ENCODE measurements at places on chromosomes 3 and 15.
A peak's percentile ranks its signal among the peaks of the same experiment; 100 is the strongest.

- no peak for DNase-seq
Observed at GRCh38 chr3:111292117-111292516, 220.5 kb downstream of the NECTIN3 start.

DNA sequence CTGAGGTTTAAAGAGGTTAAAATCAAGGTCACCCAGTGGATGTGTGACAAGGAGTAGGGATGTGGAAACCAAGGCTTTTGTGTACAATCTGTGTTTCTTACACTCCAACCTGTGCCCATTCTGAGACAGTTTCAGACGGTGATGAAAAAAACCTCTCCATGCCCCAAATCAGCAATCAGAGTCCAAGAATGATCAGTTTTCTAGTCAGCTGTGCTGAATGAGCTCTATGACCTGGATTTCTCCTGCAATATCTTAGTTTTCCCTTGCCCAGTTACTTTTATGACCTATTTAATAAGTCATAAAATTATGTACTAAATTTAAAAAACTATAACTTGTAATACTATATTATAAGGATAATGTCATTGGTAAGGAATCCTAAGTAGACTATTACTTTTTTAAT, 37.5 kb upstream of the CBLB start:
- DNase-seq = no peak

DNA sequence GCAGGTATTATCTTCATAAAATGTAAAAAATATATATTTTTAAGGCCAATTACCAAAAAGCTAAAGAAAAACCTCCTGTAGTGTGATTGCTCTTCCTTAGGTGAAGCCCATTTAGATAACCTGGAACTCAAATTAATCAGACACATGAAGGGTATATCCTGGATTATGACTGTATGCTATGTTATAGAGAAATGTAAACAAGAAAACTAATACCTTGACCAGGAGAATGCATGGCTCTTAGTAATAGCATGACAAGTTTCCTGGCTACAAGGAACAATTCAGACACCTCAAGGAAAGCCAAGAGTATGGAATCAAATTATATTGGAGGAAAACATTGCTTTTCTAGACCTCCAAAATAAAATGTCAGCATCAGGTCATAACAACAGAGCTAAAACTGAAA, 14.0 kb upstream of the CFAP161 start:
- no peak for DNase-seq

DNA sequence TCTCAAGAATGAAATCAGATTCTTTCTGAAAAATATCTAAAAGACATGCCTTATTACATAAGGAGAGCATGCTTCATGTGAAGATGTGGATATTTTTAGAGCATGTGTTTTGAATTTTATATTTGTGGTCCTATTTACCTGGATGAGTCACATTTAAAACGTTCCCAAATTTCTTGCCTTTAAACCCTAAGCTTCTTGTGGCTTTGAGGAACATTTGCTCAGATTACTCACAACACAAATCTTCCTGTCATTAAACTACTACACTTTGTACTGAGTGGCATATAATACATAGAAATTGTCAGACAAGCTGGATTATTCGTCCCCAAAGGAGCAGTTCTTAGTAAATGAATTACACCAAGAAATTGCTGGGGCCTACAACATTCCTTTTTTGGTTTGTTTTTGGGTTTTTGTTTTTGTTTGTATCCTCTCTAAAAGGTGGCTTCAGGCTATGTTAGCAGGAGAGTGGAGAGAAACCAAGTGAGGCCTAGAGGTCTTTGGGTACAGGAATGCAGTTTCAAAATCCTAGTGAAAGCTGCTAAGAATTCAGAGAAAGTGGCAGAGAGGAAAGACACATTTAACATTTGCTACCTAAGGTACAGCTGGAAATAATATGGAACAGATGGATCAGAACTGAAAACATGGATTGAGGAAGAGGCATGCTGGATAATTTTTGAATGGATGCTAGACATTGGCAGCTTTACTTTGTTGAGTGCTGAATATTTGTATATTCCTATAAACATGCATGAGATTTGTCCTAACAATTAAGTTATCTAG, 128.1 kb downstream of the RPL22L1 start:
- no peak for DNase-seq

DNA sequence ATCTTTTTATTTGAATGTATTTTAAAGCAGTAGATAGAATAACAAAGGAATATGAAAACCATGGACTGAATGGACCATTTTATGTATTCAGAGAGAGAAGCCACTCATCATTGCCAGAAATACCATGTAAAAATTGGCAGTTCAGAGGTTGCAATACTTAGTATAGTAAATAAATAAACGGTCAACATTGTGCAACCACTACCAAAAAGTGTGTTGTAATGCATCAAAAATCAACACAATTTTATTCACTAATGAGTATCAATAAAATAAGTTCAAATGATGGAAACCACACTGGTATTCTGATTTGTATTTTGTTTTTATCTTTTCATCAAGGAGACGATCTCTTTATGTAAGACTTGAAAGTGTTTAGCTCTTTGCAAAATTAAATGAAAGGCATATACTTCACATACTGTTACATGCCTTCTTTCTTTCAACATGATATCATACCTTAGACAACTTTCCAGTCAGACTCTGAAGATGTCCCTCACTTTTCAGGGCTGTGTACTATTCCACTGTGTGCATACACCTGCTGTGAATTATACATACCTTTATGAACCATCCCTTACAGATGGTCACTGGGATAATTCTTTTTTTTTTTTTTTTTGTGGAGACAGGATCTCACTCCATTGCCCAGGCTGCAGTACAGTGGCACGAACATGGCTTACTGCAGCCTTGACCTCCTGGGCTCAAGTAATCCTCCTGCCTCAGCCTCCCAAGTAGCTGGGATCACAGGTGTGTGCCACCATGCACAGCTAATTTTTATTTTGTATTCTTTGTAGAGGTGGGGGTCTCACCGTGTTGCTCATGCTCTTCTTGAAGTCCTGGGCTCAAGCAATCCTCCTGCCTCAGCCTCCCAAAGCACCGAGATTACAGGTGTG, 40.3 kb downstream of the CCK start:
- no peak for DNase-seq

DNA sequence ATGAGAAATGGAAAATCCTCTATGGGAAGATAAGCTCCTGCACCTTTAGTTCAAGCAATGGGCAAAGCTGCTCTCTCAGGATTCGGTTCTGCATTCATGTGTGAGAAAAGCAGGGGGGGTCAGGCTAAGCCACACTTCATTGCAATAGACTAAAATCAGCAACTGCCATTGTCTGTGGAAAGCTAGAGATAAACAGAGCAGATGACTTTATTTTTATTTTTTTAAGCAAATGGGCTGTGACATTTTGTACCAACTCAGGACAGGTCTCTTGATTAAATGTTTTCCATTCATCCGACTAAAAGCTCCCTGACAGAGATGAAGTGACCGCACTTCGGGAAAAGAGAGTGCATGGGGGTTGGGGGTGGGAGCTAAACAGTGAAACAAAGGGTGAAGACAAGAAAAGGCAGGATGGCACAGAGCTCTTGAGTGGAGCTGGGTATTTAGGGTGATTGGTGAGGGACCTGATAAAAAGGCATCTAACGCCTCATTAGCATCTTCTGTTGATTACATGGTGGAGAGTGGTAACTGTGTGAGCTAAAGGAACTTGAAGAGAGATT, 987.4 kb downstream of the TUSC7 start:
- no peak for DNase-seq

- no peak for DNase-seq
Observed at GRCh38 chr3:125150525-125151441, 61.8 kb downstream of the SLC12A8 start.

DNA sequence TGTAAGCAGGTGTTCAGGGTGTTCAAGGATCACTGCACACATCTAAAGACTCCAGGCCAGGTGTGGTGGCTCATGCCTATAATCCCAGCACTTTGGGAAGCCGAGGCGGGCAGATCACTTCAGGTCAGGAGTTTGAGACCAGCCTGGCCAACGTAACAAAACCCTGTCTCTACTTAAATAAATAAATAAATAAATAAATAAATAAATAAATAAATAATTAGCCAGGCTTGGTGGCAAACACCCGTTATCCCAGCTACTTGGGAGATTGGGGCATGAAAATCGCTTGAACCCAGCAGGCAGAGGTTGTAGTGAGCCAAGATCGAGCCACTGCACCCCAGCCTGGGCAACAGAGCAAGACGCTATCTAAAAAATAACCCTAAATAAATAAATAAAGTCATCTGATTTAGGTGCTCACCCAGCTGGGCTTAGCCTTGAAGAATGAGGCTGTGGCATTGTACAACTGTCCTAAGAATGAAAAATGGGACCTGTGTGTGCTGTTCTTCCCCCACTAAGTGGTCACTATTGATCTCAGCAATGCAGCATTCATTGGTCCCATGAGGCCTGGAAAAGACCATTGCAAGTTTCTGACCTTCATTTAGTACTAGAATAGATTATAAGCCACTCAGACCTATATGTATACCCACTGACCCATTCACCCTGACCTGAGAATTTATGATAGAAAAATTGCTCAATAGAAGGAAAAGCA, 82.8 kb upstream of the ABHD17C start:
- DNase-seq = no peak

GRCh38 chr15:92803852-92804609, 96.1 kb upstream of the CHD2 start:
- DNase-seq = peak; percentile 100

- no peak for DNase-seq
Observed at GRCh38 chr15:58574631-58575030, 142.8 kb downstream of the LIPC start.

- peak; percentile 83 for DNase-seq
Observed at GRCh38 chr3:189862385-189862998, 231.3 kb downstream of the TP63 start.

- DNase-seq = no peak
Observed at GRCh38 chr3:122318620-122319019, 6.4 kb upstream of the CSTA start.

DNA sequence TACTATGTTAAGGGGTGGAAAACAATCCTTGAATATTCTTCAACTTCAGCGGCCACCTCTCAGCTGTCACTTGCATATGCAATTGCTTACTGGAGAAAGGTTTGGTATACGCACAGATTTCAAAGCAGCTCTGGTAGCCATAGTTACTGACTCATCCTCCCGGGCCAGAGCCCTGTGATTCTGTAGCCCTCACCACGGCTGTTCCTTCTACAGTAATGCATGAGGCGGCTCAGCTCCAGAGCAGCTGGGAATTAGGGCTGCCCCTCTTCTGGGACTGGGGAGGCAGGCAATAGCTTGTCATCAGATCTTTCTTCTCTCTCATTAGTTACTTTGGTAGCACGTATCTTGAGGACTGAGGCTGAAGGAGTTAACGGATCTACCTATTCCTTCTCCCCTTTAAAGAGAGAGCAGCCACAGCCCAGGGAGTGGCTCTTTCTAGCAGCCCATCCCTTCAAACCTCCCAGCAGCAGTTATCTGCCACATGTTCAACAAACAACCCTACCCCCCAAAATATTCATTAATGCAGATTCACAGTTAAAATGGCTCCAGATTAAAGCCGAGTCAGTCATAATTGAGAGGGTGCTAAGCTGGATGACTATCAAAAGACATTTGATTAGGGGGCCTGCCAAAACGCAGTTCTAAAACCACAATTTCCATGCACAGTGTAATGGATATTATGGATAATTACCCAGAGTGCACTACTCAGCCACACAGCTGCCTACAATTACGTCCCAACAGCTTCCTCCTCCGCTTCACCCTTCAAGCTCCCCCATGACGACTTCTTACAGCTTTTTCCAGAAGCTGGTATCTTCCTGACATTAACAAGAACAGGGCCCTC, 54.7 kb downstream of the ETV5 start:
- DNase-seq = no peak

GRCh38 chr3:188489639-188490405, 335.9 kb downstream of the LPP start:
- DNase-seq = no peak

- DNase-seq = peak; percentile 82
Observed at GRCh38 chr3:194930377-194931204, 244.9 kb downstream of the FAM43A start.

GRCh38 chr3:71998995-71999673, 214.2 kb upstream of the PROK2 start:
- peak; percentile 74 for DNase-seq

DNA sequence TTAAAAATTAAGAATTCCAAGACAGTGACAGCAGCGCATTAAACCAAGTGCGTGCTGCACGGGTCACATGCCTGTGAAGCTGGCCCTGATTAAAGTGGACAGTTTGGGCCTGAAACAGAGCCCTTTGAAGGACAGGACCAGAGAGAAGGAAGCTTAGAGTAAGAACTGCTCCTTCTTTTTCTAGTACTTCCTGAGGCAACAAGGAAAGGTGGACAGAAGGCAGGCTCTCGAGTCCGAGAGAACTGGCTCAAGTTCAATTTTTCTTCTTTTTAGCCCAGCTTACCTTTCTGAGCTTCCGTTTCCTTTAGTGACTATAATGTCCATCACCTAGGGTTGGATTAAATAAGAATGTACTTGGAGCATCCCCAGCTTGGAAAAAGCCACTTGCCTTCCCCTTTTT, 26.9 kb downstream of the ANP32A start:
- DNase-seq = no peak

DNA sequence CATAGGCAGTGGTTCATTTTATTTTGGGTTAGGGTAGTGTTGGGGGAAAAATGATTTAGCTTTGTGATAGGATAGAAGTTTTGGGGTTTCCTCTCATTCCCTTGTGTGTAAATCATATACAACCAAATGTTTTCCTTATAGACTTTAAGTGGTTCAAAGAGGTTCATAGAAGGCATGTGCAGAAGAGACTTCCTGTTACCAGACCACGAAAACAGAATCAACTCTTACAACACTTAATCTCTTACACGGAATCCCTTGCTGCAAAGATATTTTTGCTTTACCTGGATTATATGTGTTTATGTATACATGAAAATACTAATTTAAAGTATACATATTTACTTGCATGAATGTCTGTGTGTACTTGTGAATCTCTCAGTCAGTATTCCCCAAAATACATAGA, 2.9 kb downstream of the TMOD2 start:
- no peak for DNase-seq

DNA sequence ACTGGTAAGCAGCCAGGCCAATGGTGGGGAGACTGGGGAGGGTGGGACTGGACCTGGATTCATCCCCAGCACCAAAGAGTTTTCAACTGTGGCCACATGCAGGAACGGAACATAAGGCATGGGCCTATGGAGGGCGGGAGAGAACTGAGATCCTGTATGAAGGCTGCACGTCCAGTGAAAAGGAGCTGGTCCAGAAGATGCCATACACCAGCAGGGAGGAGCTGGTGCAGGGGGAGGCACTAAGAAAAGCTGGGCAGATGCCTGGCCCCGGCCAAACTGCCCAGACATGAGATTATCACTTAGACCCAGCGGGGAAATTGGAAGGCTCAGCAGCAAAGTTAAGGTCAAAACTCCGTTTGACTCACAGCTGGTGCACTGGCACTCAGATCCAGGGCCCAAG, 58.1 kb upstream of the MCF2L2 start:
- no peak for DNase-seq

- DNase-seq = no peak
Observed at GRCh38 chr15:60829416-60829815, 350.5 kb upstream of the ICE2 start.
